Activated T-helper 9 cell treated with anti-CD3 and anti-CD28 coated beads, Interleukin-2, amount 50 U/mL, for 16 hours (primary cell): ENCODE measurements at places on chromosomes 6 and 20.

- no peak for DNase-seq
Measured at GRCh38 chr6:44739181-44739580, 351.7 kb downstream of the CDC5L start.

DNA sequence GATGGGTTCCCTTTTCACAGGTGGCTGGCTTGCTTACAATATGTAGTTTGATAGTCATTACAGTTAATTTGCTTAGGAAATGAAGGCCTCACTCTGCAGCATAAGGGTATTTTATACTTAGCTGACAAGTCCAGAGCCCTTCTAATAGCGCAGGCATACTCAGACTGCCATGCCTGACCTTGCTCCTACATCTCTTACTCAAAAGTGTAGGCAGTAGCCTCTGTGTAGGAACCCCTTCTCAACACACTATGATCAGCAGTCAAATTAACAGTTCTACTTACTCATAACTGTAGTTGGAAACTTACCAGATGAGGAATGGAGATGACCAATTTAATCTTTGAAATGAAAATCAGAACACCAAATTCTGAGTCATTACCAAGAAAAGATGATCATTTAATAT, 373.5 kb downstream of the TBC1D32 start:
- no peak for DNase-seq

DNA sequence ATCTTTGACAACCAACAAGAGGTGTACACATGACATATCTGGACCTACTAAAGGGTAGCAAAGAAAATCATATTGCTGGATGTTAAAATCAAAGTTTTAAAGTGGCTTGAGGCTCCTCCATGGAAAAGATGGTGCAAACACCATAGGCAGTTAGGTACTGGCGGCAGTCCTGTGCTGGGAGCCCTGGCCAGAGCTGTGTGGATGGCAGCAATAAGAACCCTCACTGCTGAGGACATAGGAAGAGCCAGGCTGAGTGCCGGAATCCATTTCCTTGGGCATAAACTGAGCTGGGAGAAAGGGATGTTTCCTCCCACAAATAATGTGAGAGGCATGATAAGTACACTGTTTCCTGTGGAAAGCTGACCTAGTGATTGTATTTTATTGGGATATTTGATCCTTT, 89.9 kb downstream of the ARID1B start:
- no peak for DNase-seq

GRCh38 chr20:57605045-57605444, 15.2 kb downstream of the ZBP1 start:
- DNase-seq: no peak

- no peak for DNase-seq
Measured at GRCh38 chr6:120569714-120570113, 764.6 kb downstream of the TBC1D32 start.

DNA sequence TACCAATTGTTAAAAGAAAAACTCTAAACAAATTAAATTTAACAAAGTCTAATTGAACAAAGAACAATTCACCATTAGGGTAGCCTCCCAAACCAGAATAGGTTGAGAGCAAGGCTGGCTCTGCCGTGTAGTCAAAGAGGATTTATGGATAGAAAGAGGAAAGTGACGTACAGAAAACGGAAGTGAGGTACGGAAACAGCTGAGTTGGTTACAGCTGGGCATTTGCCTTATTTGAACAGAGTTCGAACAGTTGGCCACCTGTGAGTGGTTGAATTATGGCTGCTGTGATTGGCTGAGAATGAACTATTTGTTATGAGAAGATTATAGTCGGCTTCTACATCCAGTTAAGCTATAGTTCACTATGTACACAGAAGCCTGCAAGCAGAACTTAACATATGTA, 18.5 kb upstream of the ISM1 start:
- no peak for DNase-seq

DNA sequence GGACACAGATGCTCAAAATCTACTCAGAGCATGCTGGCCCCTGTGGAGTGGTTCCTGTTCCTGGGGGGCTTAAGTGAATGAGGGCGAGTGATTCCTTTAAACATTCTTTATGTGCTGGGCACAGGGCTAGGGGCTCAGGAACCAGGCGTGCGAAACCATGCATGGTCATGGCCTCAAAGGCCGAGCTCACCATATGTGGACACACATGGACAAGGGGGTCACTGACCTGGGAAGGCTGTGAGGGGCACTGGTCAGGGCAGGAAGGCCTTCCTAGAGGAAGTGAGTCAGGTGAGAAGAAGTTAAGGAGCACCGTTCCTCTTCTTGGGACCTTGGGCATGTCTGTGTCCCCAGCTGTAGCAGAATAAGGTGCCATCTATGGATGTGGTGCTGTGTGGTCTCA, 74.6 kb upstream of the BHLHE23 start:
- DNase-seq: no peak

GRCh38 chr6:36662827-36663256, 15.7 kb upstream of the CDKN1A start:
- no peak for DNase-seq

- no peak for DNase-seq
Measured at GRCh38 chr6:119166024-119166784, 87.7 kb upstream of the FAM184A start.

- no peak for DNase-seq
Measured at GRCh38 chr6:14012313-14013030, 87.7 kb downstream of the RNF182 start.

DNA sequence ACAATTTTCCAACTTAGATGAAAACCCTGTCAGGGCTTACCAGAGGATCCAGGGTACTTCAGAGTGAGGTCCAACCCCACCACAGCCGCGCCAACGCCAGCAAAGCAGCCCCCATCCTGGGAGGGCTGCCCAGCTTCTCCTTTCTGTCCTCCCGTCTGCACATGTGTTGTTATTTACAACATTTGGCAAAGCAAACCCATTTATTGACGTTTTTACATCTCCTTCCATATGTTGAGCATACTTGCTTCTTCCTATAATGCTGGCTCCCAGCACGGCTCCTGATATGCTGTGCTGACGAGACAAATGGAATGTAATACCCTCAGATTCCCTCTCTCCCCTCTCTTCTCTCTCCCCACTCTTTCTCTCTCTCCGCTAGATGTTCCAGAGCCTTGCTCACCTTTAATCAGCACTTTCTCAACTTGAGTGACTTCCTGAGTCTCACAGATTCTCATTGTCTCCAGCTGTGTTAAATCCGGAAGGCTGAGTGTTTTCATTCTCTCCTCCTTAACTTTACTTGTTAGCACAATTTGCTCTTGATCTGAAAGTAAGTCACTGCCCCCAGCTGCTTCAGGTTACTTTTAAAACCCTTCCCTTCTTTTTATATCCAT, 22.7 kb downstream of the RCAN2 start:
- no peak for DNase-seq

DNA sequence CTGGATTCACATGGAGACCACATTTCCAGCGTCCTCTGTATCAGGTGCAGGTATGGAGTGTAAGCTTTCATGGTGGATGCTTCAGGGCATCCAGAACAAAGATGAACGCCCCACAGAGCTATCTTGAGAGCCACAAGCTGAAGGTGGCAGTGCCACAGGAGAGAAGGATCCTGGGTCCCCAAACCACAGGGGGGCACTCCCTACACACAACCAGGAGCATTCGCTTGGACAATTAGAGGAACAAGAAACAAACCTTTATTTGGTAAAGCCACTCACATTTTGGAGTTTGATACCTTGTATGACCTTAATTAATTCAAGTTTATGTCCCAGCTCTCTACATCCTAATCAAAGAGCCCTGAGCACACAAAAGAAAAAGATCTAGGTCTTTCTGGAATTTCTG, 406.3 kb downstream of the PREX1 start:
- no peak for DNase-seq

DNA sequence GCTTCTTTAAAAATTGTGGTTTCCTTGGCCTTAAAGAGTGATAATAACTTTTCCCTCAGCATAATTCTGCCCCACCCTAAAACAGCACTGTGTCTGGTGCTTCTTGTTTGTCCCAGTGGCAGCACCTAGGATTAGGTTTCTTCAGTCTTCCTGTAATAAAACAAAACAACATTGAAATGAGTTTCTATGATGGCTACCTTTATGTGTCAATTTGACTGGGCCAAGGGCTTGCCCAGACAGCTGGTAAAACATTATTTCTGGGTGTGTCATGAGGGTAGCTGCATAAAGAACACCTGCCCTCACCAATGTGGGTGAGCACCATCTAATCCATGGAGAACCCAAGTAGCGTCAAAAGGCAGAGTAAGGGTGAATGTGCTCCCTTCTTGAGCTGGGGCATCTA, 117.8 kb downstream of the QRSL1 start:
- DNase-seq: no peak

DNA sequence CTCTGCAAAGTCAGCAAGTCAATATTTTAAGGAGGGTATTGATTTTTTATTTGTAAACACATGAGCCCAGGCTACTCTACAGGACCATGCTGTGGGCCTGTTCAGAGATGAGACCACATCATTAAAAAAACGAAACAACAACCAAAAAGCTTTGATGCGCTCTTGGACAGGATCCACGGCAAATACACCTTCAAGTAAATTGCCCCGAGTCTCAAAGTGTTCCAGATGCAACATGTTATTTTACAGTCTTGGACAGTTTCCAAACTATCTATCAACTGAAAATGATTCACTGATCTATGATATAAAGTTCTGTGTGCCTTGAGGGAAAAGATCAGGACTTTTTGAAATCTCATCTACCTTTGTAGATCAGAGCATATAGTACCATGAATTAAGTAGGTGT, 25.8 kb upstream of the CARMIL1 start:
- no peak for DNase-seq

DNA sequence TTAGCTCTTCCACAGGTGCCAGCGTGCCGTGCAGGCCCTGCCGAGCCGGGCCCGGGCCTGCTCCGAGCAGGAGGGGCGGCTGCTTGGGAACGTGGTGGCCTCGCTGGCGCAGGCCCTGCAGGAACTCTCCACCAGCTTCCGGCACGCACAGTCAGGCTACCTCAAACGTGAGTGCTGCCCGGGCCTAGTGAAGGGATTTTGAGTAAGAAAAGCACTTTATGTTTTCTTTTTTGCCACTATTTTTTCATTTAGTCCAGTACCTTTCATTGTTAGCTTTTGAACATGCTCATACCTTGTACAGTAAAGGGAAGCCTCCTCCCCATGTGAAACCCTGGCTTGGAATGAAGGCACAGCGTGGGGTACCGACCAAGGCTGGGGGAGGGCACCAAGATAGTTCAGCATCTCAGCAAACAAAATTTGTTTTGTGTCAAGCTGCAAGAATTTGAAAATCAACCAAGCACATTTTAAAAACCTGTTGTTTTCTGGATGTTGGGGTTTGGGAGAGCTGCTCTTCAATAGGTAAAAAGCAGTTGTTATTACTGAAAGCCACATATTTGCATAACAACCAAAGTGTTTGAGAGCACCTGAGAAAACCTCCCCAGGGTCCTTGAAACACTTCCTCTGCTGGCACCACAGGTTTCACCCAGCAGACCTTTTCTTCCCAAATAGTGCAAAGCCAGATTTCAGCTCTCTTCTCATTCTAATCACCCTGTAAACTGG, 18.4 kb downstream of the STX16 start:
- DNase-seq: no peak

DNA sequence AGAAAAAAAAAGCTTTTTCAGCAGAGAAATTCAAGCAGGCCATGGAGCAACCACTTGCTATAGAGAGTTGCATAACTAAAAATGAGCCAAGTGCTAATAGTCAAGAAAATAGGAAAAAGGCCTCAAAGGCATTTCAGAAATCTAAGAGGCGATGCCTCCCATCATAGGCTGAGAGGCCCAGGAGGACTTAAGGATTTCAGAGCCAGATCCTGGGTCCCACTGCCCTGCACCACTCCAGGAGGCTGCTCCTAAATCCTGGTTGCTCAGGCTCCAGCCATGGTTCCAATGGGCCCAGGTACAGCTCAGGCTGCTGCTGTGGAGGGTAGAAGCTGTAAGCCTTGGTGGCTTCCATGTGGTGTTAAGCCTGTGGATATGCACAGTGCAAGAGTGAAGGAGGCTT, 5.5 kb downstream of the ZNF391 start:
- no peak for DNase-seq

DNA sequence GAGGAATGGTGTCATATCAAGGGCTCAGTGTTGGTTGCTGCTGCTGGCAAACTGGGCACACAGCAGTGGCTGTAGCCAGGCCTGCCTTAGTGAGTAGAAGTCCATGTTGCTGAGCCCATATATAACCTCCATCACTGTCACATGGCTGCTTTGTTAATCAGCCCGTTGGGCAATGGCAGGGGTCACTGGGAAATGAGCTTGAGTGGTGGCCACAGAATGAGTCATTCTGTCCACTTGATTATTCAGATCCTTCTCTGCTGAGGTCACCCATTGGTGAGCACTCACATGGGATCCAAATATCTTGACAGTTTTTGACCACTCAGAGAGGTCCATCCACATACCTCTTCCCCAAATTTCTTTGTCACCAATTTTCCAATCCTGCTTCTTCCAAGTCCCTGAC, 898.9 kb upstream of the EYS start:
- no peak for DNase-seq

GRCh38 chr20:44027343-44028002, 112.8 kb downstream of the TOX2 start:
- DNase-seq: no peak

GRCh38 chr6:144471986-144472385, 186.9 kb downstream of the UTRN start:
- no peak for DNase-seq

GRCh38 chr6:151805286-151805840, 2.1 kb upstream of the ESR1 start:
- DNase-seq: no peak
